ENCODE measurements at places on chromosomes 16 and 17. TPM values are rescaled to one million over a fixed set of nuclear protein-coding genes. Genes with fewer than 3 reads are reported as not detected.

The ZNF205 gene
- total RNA-seq: 20.0 TPM

The SLC52A1 gene
- not detected for total RNA-seq

The PGP gene
- 15.8 TPM for total RNA-seq

The SOX15 gene
- total RNA-seq: not detected

The NLRC3 gene
- total RNA-seq: 1.3 TPM

The PPY gene
- 15.5 TPM for total RNA-seq

The ZPBP2 gene
- not detected for total RNA-seq

GRCh38 chr17:63698886-63699637 is 863 bp downstream of the LIMD2 start:
- peak overlapping the region; percentile 30 for H3K4me3 ChIP-seq
- no peaks in the 10 kb centered on the region for H3K36me3 ChIP-seq
- peaks cover 33% of the 10 kb centered on the region for H3K4me1 ChIP-seq
- DNase-seq: no peak
- peak overlapping the region; percentile 53 for H3K27ac ChIP-seq
- no peaks in the 10 kb centered on the region for H3K27me3 ChIP-seq

GRCh38 chr17:76997981-76998531 is 129.9 kb downstream of the MGAT5B start:
- no peaks in the 10 kb centered on the region for H3K27me3 ChIP-seq
- H3K36me3 ChIP-seq: no peaks in the 10 kb centered on the region
- DNase-seq: no peak
- H3K4me3 ChIP-seq: no peak overlapping the region
- H3K4me1 ChIP-seq: no peaks in the 10 kb centered on the region
- no peak overlapping the region for H3K27ac ChIP-seq

- no peak overlapping the region for H3K27ac ChIP-seq
- H3K36me3 ChIP-seq: no peaks in the 10 kb centered on the region
- no peak overlapping the region for H3K4me3 ChIP-seq
- DNase-seq: peak; percentile 43
- no peaks in the 10 kb centered on the region for H3K27me3 ChIP-seq
Observed at GRCh38 chr16:84737192-84738011, 37.6 kb downstream of the USP10 start.

GRCh38 chr17:75927286-75927922 is 13.4 kb downstream of the FBF1 start:
- H3K36me3 ChIP-seq: no peaks in the 10 kb centered on the region
- no peaks in the 10 kb centered on the region for H3K4me1 ChIP-seq
- H3K4me3 ChIP-seq: no peak overlapping the region
- H3K27ac ChIP-seq: no peak overlapping the region
- no peak for DNase-seq

The BCO1 gene
- total RNA-seq: not detected

- no peaks in the 10 kb centered on the region for H3K27me3 ChIP-seq
- DNase-seq: peak; percentile 63
- H3K27ac ChIP-seq: peak overlapping the region; percentile 7
- H3K36me3 ChIP-seq: no peaks in the 10 kb centered on the region
- H3K4me1 ChIP-seq: peaks cover 65% of the 10 kb centered on the region
- H3K4me3 ChIP-seq: no peak overlapping the region
Observed at GRCh38 chr17:38885044-38885727, 15.3 kb downstream of the LASP1 start.

The NOG gene
- total RNA-seq: not detected

GRCh38 chr16:30747799-30748633 is at the start of gene PHKG2:
Gene PHKG2 (plus strand): TSS chr16:30748425. CDS start chr16:30748821, 396 bp downstream.
- peaks cover 7% of the 10 kb centered on the region for H3K36me3 ChIP-seq
- no peaks in the 10 kb centered on the region for H3K27me3 ChIP-seq
- H3K27ac ChIP-seq: peak within 1 kb of the TSS; percentile 56
- peak within 1 kb of the TSS; percentile 57 for H3K4me3 ChIP-seq
- DNase-seq: peak; percentile 100

GRCh38 chr17:51699303-51699702 is 439.0 kb downstream of the UTP18 start:
- no peak overlapping the region for H3K27ac ChIP-seq
- no peaks in the 10 kb centered on the region for H3K36me3 ChIP-seq
- no peak overlapping the region for H3K4me3 ChIP-seq
- no peak for DNase-seq
- peaks cover 12% of the 10 kb centered on the region for H3K4me1 ChIP-seq

- no peaks in the 10 kb centered on the region for H3K27me3 ChIP-seq
- H3K4me1 ChIP-seq: peaks cover 30% of the 10 kb centered on the region
- no peak overlapping the region for H3K27ac ChIP-seq
- H3K4me3 ChIP-seq: no peak overlapping the region
- peaks cover 2% of the 10 kb centered on the region for H3K36me3 ChIP-seq
Observed at GRCh38 chr17:77403854-77404253, 263.1 kb downstream of the SEC14L1 start.

The VPS25 gene
- total RNA-seq: 17.8 TPM

DNA sequence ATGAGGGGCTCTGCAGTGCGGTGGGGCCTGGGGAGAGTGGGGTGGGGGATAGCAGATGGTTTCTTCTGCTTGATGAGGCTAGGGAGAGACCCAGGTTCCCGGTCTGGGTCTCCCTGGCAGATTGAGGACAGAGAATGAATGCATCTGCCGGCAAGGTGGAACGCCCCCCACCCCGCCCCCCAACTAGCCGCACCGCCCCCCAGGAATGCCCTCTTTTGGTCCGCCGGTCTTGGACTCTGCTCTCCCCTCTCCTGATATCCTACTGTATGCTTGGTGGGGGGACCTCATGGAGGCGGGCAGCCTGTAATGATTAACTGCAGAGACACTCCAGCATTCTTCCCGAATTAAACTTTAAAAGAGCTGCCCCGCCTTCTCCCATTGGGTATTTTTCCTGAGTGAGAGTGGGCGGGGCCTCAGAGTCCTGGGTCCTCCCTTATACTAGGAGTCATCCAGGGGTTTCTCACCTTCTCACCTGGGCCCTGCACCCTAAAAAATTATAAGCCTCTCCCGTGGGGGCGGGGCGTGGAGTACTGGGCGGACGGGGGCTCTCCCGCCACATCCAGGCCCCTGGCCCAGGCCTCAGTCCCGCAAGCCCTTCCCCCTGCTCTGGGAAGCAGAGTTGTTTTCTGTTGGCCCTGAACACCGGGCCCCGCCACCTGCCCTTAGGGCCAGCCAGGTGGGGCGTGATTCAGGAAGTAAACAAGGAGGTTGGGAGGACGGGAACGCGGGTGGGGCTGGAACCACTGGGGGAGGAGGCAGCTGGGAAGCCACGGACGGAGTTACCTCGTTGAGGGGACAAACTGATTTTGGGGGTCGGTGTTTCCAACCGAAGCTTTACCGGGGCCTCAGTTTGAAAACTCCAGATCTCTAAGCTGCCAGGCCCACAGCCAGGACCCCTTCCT is 1.5 kb downstream of the GRB7 start:
- H3K36me3 ChIP-seq: peaks cover 9% of the 10 kb centered on the region
- peaks cover 45% of the 10 kb centered on the region for H3K4me1 ChIP-seq
- DNase-seq: peak; percentile 92
- peak overlapping the region; percentile 64 for H3K4me3 ChIP-seq

DNA sequence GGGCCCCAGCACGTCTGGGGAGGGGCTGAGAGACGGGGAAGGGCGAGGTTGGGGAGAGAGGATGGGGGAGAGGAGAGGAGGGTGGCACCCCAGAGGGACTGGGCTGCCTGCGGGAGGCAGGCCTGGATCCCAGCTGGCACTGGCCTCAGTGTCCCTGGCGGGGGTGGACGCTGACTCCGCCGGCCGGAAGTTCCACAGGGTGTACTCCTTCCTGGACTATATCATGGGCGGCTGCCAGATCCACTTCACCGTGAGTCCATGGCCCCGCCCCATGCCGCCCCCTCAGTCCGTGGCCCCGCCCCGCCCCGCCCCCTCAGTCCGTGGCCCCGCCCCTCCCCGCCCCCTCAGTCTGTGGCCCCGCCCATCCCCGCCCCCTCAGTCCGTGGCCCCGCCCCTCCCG is 11.3 kb downstream of the CPNE7 start:
- H3K27ac ChIP-seq: no peak overlapping the region
- H3K36me3 ChIP-seq: no peaks in the 10 kb centered on the region
- no peaks in the 10 kb centered on the region for H3K27me3 ChIP-seq
- no peak for DNase-seq
- H3K4me3 ChIP-seq: no peak overlapping the region
- H3K4me1 ChIP-seq: peaks cover 12% of the 10 kb centered on the region

The FBXL16 gene
- total RNA-seq: 1.0 TPM

DNA sequence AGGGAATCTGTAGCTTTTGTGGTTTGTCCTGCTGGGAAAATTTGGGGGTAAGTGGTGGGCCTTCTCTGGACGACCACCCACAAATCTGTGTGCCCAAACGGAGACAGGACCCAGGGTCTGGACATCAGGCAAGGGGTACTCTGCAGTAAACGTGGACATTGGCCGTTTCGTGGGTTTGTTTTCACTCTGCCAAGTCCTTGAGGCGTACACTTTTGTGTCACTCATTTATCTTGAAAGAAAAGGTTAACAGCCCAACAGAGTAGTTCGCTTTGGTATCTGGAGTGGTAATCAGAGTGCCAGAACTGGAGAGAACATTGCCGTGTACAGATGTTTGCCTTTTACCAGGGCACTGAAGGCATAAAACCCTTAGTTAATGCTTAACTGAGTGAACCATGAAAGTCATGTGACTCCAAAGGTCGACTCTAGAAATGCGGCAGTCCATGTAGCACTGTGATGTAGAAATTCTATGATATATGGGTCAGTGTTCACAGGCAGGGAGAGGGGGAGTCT is 15.4 kb downstream of the NAA60 start:
- H3K4me1 ChIP-seq: peaks cover 68% of the 10 kb centered on the region
- peak overlapping the region; percentile 72 for H3K4me3 ChIP-seq
- DNase-seq: peak; percentile 84
- peak overlapping the region; percentile 98 for H3K27ac ChIP-seq

GRCh38 chr16:2858245-2859025 is 465 bp upstream of the PRSS22 start:
- peak overlapping the region; percentile 96 for H3K27ac ChIP-seq
- peaks cover 28% of the 10 kb centered on the region for H3K4me1 ChIP-seq
- H3K4me3 ChIP-seq: no peak overlapping the region
- H3K27me3 ChIP-seq: no peaks in the 10 kb centered on the region
- peak; percentile 94 for DNase-seq

DNA sequence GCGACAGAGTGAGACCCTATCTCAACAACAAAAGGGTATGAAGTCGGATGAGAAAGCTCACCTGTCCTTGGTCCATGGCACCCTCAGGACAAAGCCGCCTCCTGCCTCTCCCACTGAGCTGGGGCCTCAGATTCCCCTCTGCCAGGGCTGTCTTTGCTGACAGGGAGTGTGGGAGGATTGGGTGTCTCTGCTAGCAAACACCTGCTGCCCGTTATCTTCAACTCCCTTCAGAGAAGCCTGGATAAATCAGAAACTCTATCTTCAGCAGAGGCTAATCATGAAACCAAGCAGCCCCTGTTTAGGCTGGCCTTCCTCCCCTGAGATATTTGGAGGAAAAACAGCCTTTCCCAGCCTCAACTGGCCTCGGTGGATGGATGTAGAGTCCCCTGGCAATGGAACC is 36.3 kb upstream of the CDH1 start:
- no peak for DNase-seq
- no peak overlapping the region for H3K27ac ChIP-seq
- H3K27me3 ChIP-seq: no peaks in the 10 kb centered on the region
- H3K4me3 ChIP-seq: no peak overlapping the region

The PDILT gene
- total RNA-seq: not detected

- no peak overlapping the region for H3K4me3 ChIP-seq
- peaks cover 36% of the 10 kb centered on the region for H3K4me1 ChIP-seq
- DNase-seq: no peak
- no peaks in the 10 kb centered on the region for H3K27me3 ChIP-seq
- H3K36me3 ChIP-seq: no peaks in the 10 kb centered on the region
- no peak overlapping the region for H3K27ac ChIP-seq
Observed at GRCh38 chr17:38728290-38728831, 1.8 kb upstream of the CISD3 start.

- no peaks in the 10 kb centered on the region for H3K4me1 ChIP-seq
- no peak for DNase-seq
- H3K4me3 ChIP-seq: no peak overlapping the region
- H3K36me3 ChIP-seq: no peaks in the 10 kb centered on the region
- no peaks in the 10 kb centered on the region for H3K27me3 ChIP-seq
- no peak overlapping the region for H3K27ac ChIP-seq
Observed at GRCh38 chr16:339680-340079, 12.8 kb downstream of the AXIN1 start.

DNA sequence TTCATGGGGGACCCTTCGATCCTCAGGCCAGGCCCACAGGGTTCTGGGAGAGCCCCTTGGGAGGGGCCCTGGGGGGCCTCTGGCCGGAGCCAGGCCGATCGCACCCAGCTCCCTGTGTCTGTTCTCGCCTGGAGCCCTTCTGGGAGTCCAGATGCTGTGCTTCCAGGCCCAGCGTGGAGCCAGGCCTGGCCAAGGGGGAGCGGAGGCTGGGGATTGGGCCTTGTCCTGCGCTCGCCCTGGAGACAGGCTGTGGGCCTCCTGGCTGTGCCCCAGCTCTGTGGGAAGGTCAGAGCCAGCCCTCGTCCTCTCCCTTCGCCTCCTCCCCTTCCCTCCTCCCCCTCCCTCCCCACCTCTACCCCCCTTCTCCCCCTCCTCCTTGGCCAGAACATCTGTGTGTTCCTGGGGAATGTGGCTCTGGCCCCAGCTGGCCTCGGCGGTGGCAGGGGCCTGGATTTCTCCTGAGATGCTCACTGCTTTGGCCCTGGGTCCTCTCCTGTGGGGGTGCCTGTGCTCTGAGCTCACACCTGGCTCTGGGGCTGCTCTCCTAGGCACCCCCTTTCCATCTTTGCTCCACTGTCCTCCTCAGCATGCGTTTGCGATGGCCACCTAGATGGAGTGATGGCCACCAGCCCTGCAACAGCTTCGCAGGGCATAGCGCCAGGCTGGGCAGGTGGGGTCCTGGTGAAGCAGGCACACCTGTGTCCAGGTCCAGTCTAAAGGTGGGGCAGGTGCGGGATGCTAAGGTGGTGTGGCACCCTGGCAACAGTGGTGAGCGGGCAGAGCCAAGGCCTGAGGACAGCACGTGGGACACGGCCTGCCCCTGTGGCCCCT is 90.6 kb upstream of the CIBAR2 start:
- peaks cover 58% of the 10 kb centered on the region for H3K4me1 ChIP-seq
- no peaks in the 10 kb centered on the region for H3K27me3 ChIP-seq
- no peak overlapping the region for H3K4me3 ChIP-seq
- H3K27ac ChIP-seq: peak overlapping the region; percentile 85
